ENCODE measurements at places on chromosomes 11 and 22.

- DNase-seq = no peak
Measured at GRCh38 chr22:26848244-26848920, 191.0 kb downstream of the MIAT start.

GRCh38 chr11:61193596-61193995, 9.7 kb upstream of the PGA3 start:
- DNase-seq = peak; percentile 17

DNA sequence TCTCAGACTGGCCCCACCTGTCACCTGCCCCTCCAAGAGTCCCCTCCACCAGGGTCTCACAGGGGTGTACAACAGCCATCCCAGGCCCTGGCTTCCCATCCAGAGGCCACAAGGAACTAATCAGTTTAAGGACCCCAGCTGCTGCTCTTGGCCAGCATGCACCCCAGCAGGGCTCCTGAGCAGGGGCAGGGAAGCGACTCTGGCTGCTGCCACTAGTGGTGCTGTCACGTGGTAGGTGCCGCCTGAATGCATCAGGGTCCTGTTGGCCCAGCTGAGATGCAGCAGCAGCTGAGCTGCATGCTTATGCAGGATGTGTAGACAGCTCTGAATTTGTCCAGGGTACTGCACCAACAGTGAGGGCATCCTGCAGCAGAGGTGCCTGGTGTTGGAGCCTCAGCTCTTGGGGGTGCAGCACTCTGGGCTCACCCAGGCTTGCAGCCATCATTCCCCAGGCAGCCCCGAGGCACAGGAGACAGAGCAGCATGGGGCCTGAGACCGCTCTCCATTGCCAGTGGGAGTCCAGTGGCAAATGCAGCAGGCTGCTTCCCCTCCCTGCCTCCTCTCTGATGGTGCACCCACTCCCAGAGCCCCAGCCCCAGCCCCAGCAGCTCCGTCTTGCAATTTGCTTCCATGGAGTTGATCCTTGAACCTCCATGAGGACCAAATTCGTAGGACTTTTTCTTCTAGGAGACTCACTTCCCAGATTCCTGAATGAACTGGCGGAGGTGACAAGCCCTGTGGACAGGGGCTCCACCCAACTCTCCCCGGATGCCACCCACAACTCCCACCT, 98.7 kb downstream of the MPPED1 start:
- no peak for DNase-seq

- no peak for DNase-seq
Measured at GRCh38 chr22:29206372-29207242, 911 bp downstream of the EMID1 start.

- DNase-seq = no peak
Measured at GRCh38 chr22:31075961-31076360, 5.2 kb upstream of the SMTN start.

GRCh38 chr11:44994753-44995152, 44.1 kb upstream of the TP53I11 start:
- DNase-seq = no peak

- no peak for DNase-seq
Measured at GRCh38 chr11:9139628-9140357, 48.4 kb upstream of the SCUBE2 start.

- no peak for DNase-seq
Measured at GRCh38 chr11:131540676-131541075, 170.3 kb downstream of the NTM start.

DNA sequence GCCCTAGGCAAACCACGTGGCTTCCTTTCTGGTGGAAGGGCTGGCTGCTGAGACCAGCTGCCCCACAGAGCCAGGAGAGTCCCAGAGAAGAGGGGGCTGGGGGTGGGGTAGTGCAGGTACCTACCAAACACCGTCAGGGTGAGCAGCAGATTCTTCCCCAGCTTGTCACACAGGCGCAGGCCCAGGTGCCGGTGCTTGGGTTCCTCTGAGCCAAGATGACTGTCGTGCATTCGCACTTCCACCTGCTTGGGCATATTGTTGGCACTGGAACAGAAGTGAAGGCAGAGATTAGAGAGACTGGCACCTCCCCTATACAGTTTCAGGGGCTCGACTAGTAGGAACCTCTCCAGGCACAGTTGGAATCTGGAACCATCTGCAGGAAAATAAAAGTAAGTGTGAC, 102.1 kb downstream of the SLC1A2 start:
- DNase-seq = no peak

DNA sequence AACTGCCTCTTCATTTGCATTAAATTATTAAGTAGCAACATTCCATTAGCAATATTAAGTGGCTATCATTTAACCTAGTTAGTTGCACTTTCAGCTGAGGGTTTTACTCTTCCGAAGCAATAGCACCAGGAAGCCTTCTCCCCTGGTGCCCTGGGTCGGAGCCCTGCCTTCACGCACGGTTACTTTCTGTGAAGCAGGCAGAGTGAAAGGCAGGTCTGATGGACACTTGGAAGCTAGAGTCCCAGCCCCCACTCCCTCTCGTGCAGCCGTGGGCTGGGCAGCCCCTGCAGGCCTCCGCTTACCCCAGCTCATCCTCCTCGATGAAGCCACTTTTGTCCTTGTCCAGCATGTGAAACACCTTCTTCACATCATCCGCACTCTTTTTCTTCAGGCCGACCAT, 2.0 kb downstream of the PVALB start:
- no peak for DNase-seq

All from WTC11 (cell line).